ENCODE measurements at places on chromosomes 2 and 18.

GRCh38 chr2:61704364-61704763 is 149.5 kb downstream of the FAM161A start:
- DNase-seq = no peak

GRCh38 chr18:71388148-71388547 is 1099.3 kb downstream of the SOCS6 start:
- DNase-seq = no peak

GRCh38 chr2:145155196-145155595 is 635.3 kb upstream of the ZEB2 start:
- no peak for DNase-seq

GRCh38 chr2:14759082-14759481 is 126.6 kb downstream of the LRATD1 start:
- DNase-seq = peak; percentile 16

All from foreskin fibroblast (primary cell).